Ovary (tissue), 10 donors: ENCODE measurements at places on chromosomes 1 and 21.
A peak's percentile ranks its signal among the peaks of the same experiment; 100 is the strongest.

GRCh38 chr1:228147151-228147693 is 2.5 kb upstream of the GJC2 start:
- no peak overlapping the region for H3K27ac ChIP-seq
- H3K27me3 ChIP-seq, result no peaks in the 10 kb centered on the region
- peak; percentile 39 for DNase-seq
- H3K4me1 ChIP-seq, result peaks cover 29% of the 10 kb centered on the region

- no peaks in the 10 kb centered on the region for H3K27me3 ChIP-seq
- no peaks in the 10 kb centered on the region for H3K36me3 ChIP-seq
- H3K27ac ChIP-seq, result no peak overlapping the region
- H3K4me1 ChIP-seq, result no peaks in the 10 kb centered on the region
Measured at GRCh38 chr1:185517808-185518419, 200.9 kb upstream of the IVNS1ABP start.

DNA sequence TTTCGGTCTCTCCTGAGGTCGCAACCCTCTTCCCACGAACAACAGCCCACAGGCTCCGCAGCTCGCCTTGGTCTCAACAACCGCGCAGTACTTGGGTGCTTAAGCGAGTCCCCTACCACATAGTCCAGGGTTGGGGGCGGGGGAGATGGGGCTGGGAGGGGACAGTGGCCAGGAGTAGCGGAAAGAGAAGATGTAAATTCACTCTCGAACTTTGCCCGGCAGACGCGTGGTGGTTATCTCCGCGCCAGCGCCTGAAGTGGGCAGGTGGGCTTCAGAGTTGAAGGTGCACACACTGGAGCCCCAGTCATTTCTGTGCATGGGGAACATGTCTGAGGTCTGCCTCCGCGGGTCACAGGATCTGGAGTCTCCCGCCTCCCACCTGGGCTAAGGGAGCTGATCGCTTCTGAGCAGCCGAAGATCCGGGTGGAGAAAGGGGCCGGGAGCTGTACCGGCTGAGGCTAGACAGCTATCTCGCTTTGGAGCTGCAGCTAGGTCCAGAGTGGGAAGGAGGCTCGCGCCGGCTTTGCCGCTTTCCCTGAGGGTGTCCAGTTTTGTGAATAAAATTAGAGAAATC is 4.3 kb upstream of the FOXD2 start:
- H3K27me3 ChIP-seq, result no peaks in the 10 kb centered on the region
- H3K4me1 ChIP-seq, result peaks cover 6% of the 10 kb centered on the region
- no peak for DNase-seq
- H3K4me3 ChIP-seq, result peak overlapping the region; percentile 23
- no peaks in the 10 kb centered on the region for H3K36me3 ChIP-seq
- H3K27ac ChIP-seq, result no peak overlapping the region

GRCh38 chr1:158185770-158186169 is 5.1 kb downstream of the CD1D start:
- H3K36me3 ChIP-seq, result no peaks in the 10 kb centered on the region
- H3K4me1 ChIP-seq, result peaks cover 2% of the 10 kb centered on the region
- DNase-seq, result no peak
- H3K27ac ChIP-seq, result no peak overlapping the region
- no peak overlapping the region for H3K4me3 ChIP-seq
- no peaks in the 10 kb centered on the region for H3K27me3 ChIP-seq

DNA sequence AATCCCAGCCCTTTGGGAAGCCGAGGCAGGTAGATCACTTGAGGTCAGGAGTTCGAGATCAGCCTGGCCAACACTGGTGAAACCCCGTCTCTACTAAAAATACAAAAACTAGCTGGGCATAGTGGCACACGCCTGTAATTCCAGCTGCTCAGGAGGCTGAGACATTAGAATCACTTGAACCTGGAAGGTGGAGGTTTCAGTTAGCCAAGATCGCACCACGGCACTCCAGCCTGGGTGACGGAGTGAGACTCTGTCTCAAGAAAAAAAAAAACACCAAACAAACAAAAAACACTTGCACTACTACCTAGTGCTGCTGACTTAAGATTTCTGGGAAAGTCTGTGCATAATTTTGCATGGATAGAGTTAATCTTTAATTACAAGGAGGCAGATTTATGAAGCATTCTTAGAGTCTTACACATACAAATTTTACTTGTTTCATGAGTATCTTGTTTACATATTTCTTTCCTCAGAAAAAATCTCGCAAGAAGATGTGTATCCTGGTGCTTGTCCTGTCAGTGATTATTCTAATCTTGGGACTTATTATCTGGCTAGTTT is 8.7 kb upstream of the PPP1R8 start:
- no peaks in the 10 kb centered on the region for H3K27me3 ChIP-seq
- no peaks in the 10 kb centered on the region for H3K36me3 ChIP-seq
- no peak for DNase-seq
- H3K27ac ChIP-seq, result no peak overlapping the region

DNA sequence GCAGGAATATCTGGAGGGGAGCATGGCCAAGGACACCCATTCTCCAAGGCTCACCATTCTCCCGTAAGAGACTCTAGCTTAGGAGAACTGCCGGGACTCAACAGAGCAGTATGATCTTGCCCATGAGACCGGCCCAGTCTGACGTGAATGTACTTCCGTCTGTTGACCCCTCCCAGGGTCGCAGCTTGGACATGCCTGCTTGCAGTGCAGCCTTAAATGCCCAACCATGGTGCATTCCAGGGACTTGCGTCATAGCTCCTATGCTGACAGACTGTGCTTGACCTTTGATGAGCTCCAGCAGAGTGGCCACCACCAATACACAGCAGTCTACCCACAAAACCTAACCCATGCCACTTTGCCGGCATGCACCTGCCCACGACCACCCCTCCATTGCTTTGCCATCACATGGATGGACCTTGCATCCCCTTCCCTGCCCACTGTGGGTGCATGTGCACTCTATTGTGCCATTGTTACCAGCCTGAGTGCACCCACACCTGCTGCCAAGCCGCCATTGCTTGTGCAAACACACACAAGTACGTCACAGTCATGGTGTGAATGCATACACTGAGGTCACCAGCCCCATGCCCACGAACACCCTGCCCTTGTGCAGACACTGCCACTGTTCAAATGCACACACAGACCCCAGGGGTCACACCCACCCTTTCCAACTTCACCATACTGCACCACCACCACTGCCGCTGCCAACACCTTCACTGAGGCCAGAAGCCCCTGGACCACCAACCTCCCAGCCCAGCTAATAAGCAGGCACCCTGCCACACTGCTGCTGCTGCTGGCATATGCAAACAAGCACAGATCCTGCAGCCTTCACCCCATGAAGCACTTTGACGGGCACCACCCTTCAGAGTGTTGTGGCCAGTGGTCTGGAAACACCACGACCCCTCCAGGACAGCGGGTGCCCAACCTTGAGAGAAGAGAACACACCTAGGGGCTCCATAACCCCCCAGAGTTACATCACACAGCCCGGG is 1141.3 kb downstream of the BRINP3 start:
- no peak for DNase-seq
- no peak overlapping the region for H3K27ac ChIP-seq
- H3K36me3 ChIP-seq, result no peaks in the 10 kb centered on the region

GRCh38 chr1:11869650-11870207 is 11.0 kb upstream of the NPPB start:
- no peaks in the 10 kb centered on the region for H3K27me3 ChIP-seq
- no peak for DNase-seq
- H3K36me3 ChIP-seq, result no peaks in the 10 kb centered on the region
- H3K4me1 ChIP-seq, result no peaks in the 10 kb centered on the region

- no peak for DNase-seq
- H3K4me1 ChIP-seq, result no peaks in the 10 kb centered on the region
- H3K4me3 ChIP-seq, result no peak overlapping the region
- H3K36me3 ChIP-seq, result no peaks in the 10 kb centered on the region
- no peaks in the 10 kb centered on the region for H3K27me3 ChIP-seq
- H3K27ac ChIP-seq, result no peak overlapping the region
Measured at GRCh38 chr21:44555200-44555875, 3.3 kb downstream of the KRTAP10-3 start.

DNA sequence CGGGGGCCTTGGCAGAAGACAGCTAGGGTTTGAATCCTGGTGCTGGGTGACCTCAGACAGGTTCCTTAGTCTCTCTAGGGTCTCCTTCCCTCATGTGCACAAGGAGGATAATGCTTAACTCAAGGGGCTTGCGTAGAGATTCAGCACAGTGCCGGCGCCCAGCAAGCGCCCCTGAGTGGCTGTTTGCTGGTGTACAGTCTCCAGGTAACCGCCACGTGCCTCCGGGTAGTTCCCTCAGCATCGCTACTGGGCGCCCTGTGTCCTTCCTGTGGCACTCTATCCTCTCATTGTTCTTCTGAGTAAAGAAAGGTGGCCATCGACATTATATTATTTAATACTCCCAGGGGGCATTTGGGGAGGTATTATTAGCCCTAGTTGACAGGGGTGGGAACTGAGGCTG is 80.9 kb downstream of the NENF start:
- no peaks in the 10 kb centered on the region for H3K36me3 ChIP-seq
- no peak overlapping the region for H3K27ac ChIP-seq
- no peaks in the 10 kb centered on the region for H3K27me3 ChIP-seq
- H3K4me3 ChIP-seq, result no peak overlapping the region
- no peak for DNase-seq

DNA sequence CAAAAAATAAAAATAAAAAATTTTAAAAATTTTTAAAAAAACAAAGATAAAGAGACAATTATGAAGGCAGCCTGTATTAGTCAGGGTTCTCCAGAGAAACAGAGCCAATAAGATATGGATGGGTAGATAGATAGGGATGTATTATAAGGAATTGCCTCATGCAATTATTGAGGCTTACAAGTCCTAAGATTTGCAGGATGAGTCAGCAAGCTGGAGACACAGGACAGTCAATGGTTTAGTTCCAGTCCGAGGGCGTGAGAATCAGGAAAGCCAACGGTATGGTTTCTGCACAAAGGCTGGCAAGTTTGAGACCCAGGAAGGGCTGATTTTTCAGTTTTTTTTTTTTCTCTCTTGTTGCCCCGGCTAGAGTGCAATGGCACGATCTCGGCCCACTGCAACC is 24.1 kb upstream of the EIF4G3 start:
- H3K4me3 ChIP-seq, result no peak overlapping the region
- no peak overlapping the region for H3K27ac ChIP-seq
- H3K36me3 ChIP-seq, result no peaks in the 10 kb centered on the region
- H3K27me3 ChIP-seq, result no peaks in the 10 kb centered on the region
- H3K4me1 ChIP-seq, result no peaks in the 10 kb centered on the region
- DNase-seq, result no peak
